ENCODE measurements at places on chromosomes 16 and 17. TPM values are rescaled to one million over a fixed set of nuclear protein-coding genes. Genes with fewer than 3 reads are reported as not detected.
A peak's percentile ranks its signal among the peaks of the same experiment; 100 is the strongest.

GRCh38 chr17:18362698-18363100 is 651 bp downstream of the SHMT1 start:
- no peak for DNase-seq

Gene COX6A2
- not detected for total RNA-seq

GRCh38 chr16:68234188-68235107 is 1.5 kb downstream of the ESRP2 start:
- DNase-seq = peak; percentile 69

Gene ITGAE
- 14.0 TPM for total RNA-seq

DNA sequence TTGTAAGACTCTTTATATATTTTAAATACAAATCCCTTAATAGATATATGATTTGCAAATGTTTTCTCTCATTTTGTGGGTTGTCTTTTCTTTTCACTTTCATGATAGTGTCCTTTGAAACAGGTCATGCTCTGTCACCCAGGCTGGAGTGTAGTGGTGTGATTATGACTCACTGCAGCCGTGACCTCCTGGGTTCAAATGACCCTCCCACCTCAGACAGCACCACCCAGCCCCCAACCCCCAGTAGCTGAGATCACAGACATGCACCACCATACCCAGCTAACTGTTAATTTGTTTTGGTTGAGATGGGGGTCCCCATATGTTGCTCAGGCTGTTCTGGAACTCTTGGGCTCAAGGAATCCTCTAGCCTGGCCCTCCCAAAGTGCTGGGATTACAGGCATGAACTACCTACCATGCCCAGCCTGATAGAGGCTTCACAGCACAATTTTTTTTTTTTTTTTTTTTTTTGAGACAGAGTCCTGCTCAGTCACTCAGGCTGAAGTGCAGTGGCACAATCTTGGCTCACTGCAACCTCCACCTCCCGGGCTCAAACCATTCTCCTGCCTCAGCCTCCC is 18.5 kb upstream of the TMIGD1 start:
- DNase-seq = no peak

Gene CCL22
- not detected for total RNA-seq

DNA sequence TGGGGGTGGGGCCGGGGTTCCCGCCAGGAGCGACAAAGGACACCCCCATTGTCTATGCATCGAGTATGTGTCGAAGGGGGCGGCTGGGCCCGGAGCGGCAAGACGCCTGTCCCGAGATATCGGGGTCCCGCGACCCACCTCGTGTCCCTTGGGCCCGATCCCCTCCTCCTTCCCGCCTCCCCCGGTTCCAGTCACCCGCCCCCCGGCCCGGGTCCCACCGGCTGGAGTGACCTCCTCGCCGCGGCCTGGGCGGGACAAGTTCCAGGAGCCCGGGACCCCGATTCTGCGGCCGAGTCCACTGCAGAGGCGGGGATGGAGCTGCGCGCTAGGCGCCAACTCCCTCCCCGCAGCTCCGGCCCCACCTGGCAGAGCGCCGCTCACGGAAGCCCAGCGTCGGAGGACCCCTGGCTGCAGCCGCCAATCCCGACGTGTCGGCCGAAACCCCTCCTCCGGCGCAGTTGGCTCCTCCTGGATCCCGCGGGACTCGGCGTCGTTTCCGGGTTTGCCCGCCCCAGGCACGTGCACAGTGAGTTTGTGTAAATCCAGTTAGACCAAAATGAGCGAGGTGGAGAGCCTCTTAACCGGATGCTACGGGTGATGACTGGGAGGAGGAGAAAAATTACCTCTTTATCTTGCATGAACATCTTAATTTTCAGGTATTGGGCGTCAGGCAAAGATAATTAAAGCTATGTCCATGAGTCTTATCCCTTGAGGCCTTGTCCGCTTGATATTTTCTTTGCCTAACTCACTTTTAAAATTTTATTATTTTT is at the start of gene NMRAL1:
TSS of gene NMRAL1 (minus strand) at position 434 of the 770 bp plus-strand sequence. CDS start 493 bp downstream, outside the sequence.
- DNase-seq = peak; percentile 90

DNA sequence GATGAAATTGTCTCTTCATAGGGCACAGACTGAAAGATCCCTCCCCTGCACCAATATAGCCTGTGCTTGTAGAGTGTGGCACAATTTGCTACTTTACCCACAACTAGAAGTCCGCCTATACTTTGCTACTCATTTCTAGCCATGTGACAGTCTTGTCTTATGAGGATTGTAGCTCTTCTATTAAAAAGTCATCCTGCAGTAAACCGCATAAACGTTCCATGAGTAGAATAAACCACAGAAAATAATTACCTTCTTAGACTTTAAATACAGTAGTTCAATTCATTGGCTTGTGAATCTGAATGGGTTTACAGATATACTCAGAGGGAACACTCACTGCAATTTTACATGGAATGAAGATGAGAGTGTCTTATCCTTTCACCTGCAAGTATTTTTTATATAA is 4.4 kb downstream of the KRT27 start:
- no peak for DNase-seq

DNA sequence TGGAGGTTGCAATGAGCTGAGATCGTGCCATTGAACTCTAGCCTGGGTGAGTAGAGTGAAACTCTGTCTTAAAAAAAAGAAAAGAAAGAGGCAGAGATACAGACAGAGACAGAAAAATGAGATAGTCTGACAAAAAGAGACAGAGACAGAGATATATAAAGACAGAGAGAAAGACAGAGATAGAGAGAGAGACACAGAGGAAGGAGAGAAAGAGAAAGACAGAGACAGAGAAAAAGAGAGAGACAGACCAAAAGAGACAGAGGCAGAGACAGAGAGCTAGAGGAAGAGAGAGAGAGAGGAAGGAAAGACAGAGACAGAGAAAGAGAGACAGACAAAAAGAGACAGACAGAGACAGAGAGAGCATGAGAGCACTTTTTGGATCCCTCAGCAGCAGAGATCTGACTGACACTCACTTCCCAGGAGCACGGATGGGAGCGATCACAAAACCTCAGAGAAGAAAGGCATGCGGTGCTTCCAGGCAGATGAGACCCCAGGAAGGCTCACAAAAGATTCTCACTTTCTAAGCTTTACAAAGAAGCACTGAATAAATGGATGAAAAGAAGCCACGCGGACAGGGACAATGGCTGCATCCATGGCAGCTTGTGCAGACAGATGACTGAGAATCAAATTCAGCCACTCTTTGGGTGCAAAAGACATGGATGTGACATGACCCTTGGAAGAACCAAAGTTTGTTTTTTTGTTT is 38.6 kb upstream of the HS3ST2 start:
- no peak for DNase-seq

Gene RPL23
- 2,179 TPM for total RNA-seq

Gene TMEM235
- total RNA-seq = not detected

- no peak for DNase-seq
Measured at GRCh38 chr17:688100-688989, 26.3 kb downstream of the VPS53 start.

Gene KRTAP9-2
- total RNA-seq = not detected

GRCh38 chr16:76955629-76956028 is 235.4 kb upstream of the MON1B start:
- DNase-seq = no peak

GRCh38 chr16:71540-72401 is 660 bp downstream of the RHBDF1 start:
- DNase-seq = no peak

Gene C16orf96
- 0.11 TPM for total RNA-seq

DNA sequence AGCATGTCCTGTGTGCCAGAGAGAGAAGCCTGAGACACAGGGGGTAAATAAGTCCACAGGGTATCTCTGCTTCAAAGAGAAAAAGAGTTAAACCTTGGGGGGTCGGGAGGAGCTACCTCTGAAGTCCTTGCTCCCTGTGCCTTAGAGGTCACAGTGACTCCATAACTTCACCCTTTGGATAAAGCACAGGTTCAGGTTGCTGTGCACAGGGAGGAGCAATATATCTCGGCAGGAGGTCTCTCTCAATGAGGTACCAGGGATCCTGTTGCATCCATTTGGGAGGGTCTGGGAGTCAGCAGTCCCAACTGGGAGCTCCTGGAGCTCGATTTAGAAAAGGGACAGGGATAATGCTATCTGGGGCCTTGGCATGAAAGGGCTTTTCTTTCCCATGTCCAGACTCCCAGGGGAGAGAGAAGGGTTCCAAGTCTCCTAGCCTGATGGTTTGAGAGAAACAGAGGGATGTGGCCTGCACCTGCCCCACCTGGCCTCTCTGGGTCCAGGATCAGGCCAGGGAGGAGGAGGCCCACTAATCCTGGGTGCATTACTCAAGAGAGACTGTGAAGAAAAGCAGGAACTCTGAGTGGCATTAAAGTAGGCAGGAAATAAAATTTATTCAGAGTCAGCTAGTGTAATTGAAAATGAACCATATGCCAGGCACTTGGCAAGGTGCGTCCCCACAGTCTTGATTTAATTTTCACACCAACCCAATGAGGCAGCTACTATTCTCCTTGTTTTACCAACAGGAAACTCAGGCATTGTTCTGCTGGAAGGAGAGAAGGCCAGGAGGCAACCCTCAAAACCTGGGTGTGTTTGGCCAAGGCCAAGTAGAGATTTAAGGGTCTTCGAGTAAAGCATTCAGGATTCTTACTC is 40.7 kb downstream of the CUEDC1 start:
- DNase-seq = no peak

Measured in urinary bladder (tissue), 4 donors.